ENCODE measurements at places on chromosomes 1 and 21.

DNA sequence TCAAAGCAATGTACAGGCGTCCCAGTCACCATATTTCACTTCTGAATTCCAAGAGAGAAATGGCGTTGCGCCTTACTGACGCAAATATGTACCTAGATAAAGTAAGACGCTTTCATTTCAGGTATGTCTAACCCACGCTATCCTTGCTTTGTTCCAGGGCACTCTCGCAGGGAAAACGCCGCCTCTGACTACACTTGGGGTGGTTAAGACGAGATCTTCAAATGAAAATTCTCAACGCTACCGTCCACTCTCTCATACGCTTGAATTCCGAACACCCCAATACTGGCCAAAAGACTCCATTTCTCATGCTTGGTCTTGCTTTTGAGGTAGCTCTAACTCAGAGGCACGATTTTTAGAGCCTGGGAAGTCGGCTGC, 736 bp upstream of the ZMPSTE24 start:
- no peak for DNase-seq

DNA sequence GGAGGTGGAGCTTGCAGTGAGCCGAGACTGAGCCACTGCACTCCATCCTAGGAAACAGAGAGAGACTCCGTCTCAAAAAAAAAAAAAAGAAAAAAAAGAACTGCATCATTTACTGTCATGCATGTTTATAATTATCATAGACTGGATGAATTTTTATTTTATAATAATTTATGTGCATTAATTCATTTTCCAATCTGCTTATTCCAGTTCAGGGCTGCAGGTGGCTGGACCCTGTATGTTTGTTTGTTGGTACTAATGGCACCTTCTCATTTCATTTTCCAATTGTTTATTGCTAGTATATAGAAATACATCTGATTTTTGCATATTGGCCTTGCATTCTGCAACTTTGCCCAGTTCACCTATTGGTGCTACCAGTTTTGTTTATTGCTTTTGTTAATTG, 19.0 kb upstream of the SOX13 start:
- no peak for DNase-seq

DNA sequence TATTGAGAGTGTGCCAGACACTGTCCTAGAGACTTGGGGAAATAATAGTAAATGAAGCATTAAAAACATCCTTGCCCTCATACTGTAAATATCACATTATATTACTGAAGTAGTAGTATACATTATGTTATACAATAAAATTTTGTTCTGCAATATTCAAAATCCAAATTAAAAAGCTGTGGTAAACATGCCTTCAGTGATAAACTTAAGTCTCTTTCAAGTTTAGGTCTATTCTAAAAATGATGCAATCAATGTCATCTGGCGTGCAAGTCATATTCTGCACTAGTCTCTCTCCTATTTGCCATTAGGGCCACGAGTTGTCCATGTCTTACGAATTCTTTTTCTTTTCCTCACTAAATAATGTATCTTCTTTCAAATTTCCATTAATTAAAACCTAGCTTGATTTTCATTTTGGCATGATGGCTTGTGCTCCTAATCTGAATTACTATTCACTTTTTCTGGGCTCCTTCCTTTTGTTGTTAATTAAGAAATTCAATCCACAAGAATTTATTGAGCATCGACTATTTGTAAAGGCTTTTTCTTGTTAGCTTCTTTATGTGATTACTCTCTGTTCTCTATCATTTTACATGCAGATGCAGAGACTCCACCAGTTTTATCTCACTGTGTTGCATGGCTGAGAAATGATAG, 130.7 kb downstream of the COQ8A start:
- no peak for DNase-seq

GRCh38 chr21:35375115-35375514, 326.0 kb upstream of the RUNX1 start:
- DNase-seq = no peak

- DNase-seq = no peak
These were observed 61.2 kb upstream of the ETV3 start for GRCh38 chr1:157199421-157199755.

GRCh38 chr1:48940962-48941732, 164.5 kb upstream of the BEND5 start:
- no peak for DNase-seq

DNA sequence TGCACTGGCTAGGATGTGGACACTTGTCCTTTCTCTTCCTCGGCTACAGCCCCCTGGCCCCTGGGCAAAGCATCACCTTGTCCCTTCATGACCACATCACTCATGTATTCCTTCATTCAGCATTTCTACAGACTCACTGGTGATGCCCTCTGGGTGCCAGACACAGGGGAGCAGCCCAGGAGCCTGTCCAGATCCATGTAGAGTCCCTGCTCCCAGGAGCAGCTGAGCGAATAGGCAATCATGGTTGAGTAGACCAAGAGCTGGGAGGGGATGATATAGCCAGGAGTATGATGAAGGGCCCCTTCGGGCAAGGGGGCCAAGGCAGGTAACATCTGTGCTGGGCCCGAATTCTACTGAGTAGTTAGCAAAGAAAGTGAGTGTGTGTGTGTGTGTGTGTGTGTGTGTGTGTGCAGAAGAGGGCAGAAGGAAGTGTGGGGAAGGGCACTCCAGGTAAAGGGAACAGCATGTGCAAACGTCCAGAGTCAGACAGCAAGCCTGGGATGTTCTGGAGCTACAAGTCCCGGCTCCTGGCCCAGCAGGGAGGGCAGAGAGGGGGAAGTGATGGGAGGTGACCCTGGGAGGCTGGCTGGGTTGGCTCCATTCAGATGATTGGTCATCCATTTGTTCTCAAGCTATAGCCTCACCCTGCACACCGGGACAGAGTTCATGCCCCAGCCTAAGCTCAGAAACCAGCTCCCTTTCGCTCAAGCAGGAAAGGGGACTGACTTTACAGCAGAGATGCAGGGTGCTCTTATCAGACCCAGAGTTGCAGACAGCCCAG, 21.0 kb upstream of the PIK3CD start:
- no peak for DNase-seq
